ENCODE measurements at places on chromosomes 1 and 21.
A peak's percentile ranks its signal among the peaks of the same experiment; 100 is the strongest.

DNA sequence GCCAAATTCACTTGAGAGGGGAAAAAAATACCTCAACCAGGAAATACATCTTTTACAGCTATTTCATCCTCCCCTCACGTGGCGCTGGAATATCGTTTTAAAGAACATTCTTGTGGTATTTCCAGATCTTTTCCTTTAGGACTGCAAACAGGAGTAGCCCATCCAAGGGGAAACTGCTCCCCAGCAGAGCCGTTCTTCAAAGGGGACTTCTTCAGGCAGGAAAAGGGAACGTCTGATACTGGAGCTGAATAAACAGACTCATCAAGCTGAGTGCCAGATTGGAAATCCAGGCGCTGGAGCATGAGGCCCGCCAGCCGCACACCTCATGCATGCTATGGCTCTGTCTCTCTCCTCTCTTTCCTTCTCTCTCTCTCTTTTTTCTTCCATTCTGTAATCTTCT lies 34.0 kb upstream of the PROX1 start:
- no peak for DNase-seq

DNA sequence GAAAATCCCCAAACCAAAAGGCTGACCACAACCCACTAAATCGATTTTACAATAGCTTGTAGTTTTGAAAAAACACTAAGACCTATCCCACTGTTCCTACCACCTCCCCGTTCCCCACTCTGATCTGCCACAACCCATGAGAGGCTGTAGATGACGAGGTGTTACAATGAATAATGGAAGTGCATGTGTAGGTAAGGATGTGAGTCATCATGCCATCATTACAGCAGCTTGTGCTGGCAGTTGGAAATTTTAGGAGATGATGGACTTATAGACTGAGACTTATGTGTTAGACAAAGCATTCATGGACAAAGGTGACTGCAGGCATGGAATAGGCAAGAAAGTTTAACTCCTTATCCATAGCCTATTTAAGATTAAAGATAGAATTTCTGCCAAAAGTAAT lies 184.7 kb upstream of the CACYBP start:
- no peak for DNase-seq

GRCh38 chr1:41802532-41803501 lies 115.9 kb downstream of the HIVEP3 start:
- DNase-seq, result peak; percentile 81

- no peak for DNase-seq
Measured at GRCh38 chr1:211566431-211567025, 12.4 kb downstream of the SLC30A1 start.

- no peak for DNase-seq
Measured at GRCh38 chr1:29047142-29047541, 76.6 kb downstream of the TMEM200B start.

DNA sequence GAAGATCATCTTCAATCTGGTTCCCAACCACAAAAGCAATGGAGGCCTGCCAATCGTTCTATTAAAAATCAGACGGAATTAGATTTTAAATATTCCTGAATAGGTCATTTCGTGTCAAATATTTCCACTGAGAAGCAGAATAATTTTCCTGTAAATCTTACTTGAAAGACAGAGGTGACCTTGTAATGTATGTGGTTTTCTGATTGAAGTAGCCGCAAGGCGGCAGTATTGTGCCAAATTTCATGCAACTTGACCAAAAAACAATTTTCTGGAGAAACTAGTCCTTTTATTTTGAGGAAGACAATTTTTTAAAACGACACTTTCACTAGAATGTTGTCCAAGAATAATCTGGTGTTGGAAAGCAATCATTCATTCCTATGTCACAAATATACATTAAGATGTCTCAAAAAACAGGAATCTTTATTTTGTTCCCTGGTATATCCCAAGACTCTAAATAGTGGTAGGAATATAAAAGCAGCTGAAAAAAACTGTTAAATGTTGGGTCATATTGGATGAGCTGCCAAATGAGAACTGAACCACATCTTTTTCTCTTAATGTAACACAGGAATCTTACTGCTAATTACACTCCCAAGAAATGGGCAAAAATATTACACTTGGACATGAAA lies 33.6 kb downstream of the SPAG17 start:
- peak; percentile 51 for DNase-seq

- no peak for DNase-seq
Measured at GRCh38 chr1:12778907-12779306, 5.4 kb downstream of the PRAMEF12 start.

GRCh38 chr1:158037866-158038359 lies 44.5 kb downstream of the KIRREL1 start:
- no peak for DNase-seq

- no peak for DNase-seq
Measured at GRCh38 chr21:37074197-37074510, 1.1 kb downstream of the TTC3 start.

DNA sequence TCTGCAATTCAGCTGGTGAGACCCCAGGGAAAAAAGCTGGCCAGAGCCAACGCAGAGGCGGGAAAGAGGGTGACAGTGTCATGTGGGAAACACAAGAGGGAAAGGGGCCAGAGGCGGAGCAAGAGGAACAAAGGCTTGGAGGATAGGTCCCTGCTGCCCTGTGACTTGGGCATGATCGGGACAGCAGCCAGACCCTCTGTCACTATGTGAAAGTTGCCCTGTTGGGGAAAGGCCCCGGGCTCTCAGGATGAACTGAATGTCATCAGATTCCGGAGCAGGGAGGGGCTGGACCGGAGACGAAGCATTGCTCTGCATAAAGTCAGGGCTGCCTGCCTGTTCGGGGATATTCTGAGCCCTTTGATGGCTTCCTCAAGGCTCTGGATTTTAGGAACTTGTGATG lies 5.7 kb upstream of the ELF3 start:
- DNase-seq, result no peak

DNA sequence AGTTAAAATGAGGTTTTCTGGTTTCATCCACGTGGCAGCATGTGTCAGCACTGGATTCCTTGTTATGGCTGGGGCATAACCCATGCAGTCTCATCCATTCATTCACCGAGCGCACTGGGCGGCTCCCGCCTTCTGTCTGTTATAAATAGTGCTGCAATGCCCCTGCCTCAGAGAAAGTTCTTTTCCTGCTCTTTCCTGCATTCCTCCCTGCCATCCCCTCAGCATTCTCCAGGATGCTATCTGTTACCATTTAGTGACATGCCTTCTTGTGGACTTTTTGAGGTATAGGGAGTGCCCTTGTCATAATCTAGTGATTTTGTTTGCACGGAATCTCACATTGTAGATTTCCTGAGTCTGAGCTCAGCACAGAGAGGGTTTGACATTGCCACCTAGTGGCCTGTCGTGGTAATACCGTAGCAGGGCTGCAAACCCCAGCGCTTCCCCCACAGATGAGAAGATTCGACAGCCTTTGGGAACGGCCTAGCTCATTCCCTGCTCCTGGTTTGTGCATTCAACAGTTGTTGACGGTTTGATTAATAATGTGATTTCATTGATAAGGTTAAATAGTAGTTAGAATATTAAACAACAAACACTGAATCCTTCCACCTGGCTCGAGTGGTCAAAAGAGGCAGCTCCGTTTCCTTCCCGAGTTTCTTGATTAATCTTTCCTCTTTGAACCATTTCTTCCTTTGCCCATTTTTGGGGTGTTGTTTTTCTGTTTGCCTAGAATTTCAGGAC lies 46.3 kb downstream of the UMODL1 start:
- peak; percentile 75 for DNase-seq

GRCh38 chr1:167544447-167545093 lies 9.0 kb downstream of the CREG1 start:
- DNase-seq, result no peak

GRCh38 chr1:2804628-2805351 lies 3.3 kb upstream of the TTC34 start:
- peak; percentile 38 for DNase-seq

DNA sequence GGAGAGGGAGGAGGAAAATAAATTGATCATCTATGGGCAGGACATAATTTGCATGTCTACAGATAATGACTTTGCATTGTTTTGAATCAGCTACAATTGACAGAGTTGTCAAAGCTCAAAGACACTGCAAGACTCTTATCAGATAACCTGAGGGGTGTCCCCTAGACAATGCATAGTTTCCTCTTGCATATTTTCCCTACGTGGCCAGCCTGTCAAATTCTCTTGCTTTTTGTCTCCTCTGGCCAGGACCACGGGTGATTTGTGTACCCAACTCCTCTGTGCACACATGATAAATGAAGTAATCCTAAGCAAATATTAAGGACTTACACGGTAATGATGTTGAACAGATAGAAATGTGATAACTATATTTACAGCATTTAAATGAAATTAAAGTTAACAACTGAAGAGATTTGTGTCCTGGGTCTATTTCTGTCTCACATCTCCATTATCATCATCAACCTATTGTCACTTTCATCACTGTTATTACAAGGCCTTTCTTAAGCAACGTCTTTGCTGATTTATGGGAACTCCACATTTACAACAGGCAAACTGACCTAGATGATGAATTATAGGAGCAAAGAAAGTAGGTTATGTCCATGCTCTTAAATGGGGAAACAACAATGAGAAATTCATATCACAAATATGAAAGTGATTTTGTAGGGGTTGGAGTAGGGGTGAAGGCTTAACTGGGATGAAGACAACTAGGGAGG lies 18.8 kb downstream of the BATF3 start:
- DNase-seq, result no peak

GRCh38 chr1:157030728-157031127 lies 14.8 kb downstream of the ARHGEF11 start:
- no peak for DNase-seq

DNA sequence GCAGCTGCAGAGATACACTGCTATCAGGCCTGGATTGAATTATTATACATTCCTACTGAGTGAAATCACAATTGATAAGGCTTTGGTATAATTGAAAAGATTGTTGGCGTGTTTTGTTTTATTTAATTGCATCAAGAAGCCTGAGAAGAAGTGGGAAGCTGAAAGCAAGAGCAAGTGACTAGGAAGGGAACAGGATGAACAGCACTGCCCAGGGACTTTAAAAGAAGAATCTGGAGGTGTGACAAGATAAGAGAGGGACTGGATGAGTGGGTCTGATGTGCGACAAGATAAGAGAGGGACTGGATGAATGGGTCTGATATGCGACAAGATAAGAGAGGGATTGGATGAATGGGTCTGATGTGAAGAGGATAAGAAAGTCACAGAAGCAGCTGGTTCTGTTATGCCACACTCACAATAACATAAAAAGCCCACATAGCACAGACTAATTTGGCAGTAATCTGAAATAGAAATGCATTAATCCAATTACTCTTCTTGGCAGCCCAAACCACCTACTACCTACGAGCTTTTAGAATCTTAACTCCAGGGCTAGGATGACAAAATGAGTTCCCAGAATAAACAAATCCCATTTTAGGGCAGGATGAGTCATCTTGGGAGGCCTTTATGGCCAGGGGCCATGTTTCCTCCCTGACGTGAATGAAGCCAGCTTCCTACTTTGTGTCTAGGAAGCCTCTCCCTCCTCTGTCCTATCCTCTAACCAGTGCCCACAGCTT lies 129.7 kb downstream of the DUSP10 start:
- no peak for DNase-seq

DNA sequence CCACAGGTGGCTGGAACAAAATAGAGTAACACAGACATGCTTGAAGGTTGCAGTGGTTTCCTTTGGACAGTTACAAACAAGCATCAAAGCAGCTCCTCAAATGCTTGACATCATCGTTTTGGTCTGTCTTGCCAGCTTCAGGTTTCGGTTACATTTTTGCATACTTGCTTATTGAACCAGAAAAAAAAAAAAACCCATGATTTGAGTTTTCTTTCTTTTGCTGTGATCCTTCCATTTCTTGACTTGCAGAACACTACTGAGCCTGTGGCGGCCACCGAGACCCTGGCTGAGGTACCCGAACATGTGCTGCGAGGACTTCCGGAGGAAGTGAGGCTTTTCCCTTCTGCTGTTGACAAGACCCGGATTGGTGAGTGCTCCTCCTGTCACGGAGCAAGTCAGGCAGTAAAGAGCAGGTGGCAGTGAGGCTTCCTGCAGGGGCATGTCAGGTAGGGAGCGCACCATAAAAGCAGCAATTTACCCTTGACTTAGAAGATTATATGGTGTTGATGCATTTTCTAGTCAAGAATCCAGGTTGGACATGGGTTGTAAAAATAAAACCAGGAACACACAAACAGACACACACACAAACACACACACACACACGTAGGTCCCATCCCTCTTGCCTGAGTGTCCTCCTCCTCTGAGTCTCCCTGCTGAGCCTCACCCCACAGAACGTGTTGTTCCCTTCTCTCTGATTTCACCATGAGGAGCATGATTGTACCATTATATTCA lies 30.9 kb downstream of the PRDM2 start:
- peak; percentile 63 for DNase-seq

DNA sequence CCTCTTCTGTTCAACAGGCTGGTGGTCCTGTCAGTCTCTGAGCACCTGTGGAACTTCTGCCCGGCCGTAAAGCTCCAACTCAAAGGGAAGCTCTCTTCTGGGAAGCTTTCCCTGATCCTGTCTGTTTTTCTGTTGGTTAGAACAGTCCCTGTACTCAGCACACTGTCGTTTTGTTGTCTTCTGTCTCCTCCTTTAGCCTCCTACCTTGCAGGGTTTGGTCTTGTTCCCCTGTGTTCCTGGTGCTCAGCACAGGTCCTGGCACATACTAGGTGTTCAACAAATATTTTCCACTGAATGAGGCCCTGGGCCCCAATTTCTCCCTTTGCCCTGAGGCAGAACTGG lies 328 bp upstream of the KDF1 start:
- no peak for DNase-seq

- DNase-seq, result no peak
Measured at GRCh38 chr1:198671136-198671535, 32.3 kb downstream of the PTPRC start.

DNA sequence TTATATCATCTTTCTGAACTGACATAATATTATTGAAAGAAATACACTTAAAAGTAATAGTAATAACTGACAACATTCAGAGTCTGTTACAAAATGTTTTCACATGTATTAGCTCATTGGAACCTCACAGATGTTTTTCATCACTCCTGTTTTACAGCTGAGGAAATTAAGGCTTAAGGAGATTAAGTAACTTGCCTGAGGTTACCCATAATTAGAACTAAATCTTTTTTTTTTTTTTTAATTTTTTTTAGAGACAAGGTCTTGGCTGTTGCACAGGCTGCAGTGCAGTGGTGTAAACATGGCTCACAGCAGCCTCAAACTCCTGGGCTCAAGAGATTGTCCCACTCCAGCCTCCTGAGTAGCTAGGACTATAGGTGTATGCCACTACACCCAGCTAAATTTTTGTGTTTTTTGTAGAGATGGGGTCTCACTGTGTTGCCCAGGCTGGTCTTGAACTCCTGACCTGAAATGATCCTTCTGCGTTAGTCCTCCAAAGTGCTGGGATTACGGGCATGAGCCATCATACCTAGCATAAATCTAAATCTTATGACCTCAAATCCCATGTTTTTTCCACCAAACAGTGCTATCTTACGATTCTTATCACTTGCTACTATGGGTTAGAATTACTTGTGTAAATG lies 64.7 kb upstream of the MACF1 start:
- no peak for DNase-seq

- no peak for DNase-seq
Measured at GRCh38 chr1:54781023-54781723, 16.9 kb upstream of the PARS2 start.

GRCh38 chr1:237124856-237125462 lies 83.0 kb downstream of the RYR2 start:
- no peak for DNase-seq

GRCh38 chr1:232844791-232845190 lies 39.6 kb downstream of the MAP10 start:
- DNase-seq, result no peak

- no peak for DNase-seq
Measured at GRCh38 chr1:189775343-189775742, 702.3 kb downstream of the BRINP3 start.

GRCh38 chr1:94270801-94271203 lies 33.4 kb upstream of the ARHGAP29 start:
- DNase-seq, result no peak
